ENCODE measurements at places on chromosomes 2 and 18.

GRCh38 chr18:24212939-24213338, 74.1 kb downstream of the CABYR start:
- no peak for DNase-seq

DNA sequence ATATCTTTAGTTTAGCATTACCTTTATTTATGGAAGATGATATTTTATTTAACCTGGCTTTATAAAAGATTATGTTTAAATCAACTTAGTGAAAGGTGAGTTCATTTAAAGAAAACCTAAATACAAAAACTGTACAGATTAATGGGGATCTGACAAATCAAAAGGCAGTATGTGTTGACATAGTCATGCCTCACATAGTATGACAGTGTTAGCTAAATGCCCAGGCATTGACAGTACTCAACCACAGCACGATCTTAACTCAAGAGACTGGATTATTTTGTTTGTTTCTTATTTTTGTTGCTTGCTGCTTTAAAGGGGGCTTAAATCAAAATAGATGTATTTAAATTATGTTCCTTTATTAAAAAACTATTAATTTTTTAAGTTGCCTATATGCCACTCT, 7.8 kb downstream of the DOK6 start:
- no peak for DNase-seq

DNA sequence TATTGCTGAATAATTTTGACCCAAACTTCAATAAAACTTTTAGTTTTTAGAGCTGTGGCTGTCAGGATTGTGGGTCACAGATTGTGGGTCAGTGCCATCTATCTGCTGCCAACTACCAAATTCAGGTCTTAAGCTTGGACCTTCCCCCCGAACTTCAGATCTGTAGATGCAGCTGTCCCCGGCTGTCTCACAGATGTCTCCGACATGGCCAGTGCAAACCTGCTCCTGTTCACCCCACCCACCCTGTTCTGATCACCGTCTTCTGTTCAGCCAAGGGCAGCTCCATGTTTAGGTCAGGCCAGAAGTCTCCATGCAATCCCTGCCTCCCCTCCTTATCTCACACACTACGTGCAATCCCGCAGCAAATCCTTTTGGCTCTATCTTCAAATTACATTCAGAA, 175.0 kb downstream of the PRKCE start:
- no peak for DNase-seq

GRCh38 chr2:33051586-33052360, 105.0 kb downstream of the LTBP1 start:
- DNase-seq, result no peak

- DNase-seq, result no peak
These were observed 34.1 kb downstream of the ITGB6 start for GRCh38 chr2:160165996-160166395.

GRCh38 chr2:219509780-219510511, 4.3 kb upstream of the ASIC4 start:
- no peak for DNase-seq

- DNase-seq, result no peak
These were observed 585.4 kb downstream of the DSC3 start for GRCh38 chr18:30457156-30457555.

GRCh38 chr2:33598561-33599174, 431 bp downstream of the FAM98A start:
- no peak for DNase-seq

DNA sequence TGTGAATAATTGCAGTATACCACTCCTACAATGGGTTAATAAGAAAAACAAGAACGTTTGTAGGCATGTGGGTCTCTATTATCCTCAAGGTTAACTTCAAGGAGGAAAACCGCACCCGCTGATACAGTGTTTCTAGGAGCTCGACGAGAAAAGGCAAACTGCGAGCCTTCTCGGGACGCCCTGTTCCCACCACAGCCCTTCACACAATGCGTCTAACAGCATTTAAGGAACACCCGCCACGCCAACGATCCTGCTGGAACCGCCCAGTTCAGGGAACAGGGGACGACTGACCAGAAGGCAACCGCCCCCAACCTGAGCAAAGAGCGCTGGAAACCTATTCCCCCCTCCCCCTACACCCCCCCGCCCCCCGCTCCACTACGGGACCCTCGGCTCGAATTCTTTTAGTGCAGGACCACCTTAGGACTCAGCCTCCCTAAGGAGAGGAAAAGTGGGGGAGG, 710 bp upstream of the TMSB10 start:
- no peak for DNase-seq

DNA sequence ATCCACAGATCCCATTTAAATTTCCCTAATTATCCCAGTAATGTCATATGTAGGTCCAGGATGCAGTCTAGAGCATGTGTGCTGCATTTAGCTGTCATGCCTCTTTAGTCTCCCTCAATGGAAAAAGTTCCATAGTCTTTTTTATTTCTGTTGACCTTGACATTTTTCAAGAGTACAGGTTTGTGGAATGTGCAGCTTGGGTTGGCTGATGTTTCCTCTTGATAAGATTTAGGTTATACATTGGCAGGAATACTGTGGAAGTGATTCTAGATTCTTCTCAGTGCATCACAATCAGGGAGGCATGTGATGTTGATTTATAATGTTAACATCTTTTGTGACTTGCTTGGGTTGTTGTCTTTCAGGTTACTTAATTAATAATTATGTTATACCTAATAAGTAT, 42.5 kb downstream of the PPM1B start:
- no peak for DNase-seq

All from NCI-H2029 treated with DMSO at 0.1 percent for 48 hours (cell line).